ENCODE measurements at places on chromosomes 6 and 20.

DNA sequence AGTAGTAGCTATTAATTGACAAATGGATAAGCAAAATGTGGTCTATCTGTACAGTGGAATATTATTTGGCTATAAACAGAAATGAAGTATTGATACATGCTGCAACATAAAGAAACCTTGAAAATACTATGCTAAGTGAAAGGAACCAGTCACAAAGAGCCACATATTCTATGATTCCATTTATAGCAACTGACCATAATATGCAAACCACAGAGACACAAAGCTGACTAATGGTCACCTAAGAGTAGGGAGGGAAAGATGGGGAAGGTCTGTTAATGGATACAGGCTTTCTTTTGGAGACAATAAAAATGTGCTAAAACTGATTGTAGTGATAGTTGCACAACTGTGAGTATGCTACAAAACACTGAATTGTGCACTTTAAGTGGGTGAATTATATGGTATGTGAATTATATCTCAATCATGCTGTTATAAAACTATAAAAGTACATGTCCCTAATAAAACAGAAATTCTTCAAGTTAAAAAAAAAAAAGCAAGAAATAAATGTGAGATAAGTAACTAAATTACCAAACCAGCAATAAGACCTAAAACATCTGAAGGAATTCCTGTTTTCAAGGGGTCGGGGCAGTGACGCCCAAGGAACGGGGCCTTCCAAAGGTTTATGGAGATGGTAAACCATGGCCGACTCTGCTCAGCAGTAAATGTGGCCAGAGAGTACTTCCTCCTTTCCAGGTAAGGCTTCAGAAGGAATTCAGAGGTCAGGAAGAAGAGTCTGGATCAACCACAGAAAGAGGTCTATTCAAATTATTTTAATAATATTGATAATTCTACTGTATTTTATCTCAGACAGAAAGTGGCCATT lies 75.4 kb downstream of the ARHGAP18 start:
- DNase-seq: no peak

GRCh38 chr20:16107172-16107870 lies 465.9 kb downstream of the KIF16B start:
- no peak for DNase-seq

GRCh38 chr6:24796616-24797290 lies 2.0 kb downstream of the ARMH2 start:
- no peak for DNase-seq

GRCh38 chr20:34260208-34260942 lies 19.2 kb downstream of the ASIP start:
- no peak for DNase-seq

GRCh38 chr20:57205606-57206219 lies 60.7 kb downstream of the BMP7 start:
- DNase-seq: peak; percentile 40

GRCh38 chr6:23454080-23454976 lies 671.7 kb upstream of the NRSN1 start:
- DNase-seq: no peak

- DNase-seq: no peak
Observed at GRCh38 chr6:36712816-36713215, 15.2 kb downstream of the RAB44 start.

DNA sequence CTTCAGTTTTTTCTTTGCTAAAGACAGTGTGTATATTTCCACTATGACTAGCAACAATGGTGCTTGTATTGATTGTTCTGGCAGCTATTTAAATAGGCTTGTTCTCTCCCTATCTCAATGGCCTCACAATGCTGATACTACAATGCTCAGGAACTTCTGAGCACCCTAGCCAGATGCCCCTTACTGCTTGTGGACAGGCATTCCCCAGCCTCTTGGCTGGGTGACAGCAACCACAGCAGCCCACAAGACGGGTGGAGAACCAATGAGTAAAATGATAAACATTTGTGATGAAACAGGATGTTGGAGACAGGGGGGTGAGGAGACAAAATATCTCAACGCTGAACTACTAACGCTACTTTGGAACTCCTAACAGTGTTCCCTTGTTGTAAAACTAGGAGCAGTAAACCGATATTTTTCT lies 42.3 kb downstream of the HIVEP2 start:
- DNase-seq: peak; percentile 96

DNA sequence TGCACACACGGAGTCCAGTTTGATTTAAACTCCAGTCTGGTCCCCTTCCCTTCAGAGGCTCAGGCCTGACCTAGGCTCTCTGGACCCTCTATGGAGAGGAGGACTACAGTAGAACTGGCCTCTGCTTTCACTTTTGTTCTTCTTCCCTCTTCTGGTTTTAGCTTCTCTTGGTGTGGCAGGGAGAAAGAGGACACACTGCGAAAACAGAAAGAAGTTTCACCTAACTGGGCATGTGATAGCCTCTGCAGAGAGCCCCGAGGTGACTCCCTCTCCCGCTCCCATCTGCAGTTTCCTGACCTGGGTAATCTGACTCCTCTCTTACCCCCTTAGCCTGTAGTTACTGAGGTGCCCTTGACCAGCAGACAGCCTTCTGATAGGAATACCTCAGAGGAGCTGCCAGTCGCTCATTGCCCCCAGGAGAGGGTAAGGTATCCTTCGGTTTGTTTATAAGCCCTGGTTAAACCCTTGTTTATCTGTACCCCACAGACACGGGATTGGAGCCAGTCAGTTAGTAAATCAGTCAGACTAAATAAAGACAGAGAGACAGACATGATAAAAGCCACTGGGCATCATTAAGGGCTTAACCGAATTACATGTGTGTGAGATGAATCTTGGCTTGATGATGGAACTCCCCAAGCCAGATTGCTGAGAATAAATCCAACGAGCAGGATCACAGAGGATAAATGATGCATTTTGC lies 12.0 kb upstream of the DTNBP1 start:
- no peak for DNase-seq

DNA sequence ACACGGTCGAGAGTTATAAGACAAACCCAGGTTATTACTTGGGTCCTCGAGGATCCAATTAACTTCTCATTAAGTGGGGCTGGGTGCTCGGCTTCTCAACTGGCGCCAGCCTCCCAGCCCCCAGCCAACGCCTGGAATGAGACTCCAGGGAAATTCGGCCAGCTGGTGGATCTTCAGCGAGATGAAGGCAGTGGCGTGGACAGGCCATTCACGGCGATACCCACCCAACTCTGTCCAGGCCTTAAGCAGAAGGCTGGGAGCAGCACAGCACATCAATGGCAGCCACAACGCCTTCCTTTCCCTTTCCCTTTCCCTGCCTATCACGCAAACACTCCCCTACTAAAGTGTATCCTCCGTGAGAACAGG lies 868 bp downstream of the METTL24 start:
- DNase-seq: no peak

- DNase-seq: peak; percentile 46
Observed at GRCh38 chr6:127971945-127972391, 71.1 kb upstream of the THEMIS start.

Measured in AG09309 (cell line).